ENCODE measurements at places on chromosomes 5 and 9.

GRCh38 chr5:156237361-156237760, 89.6 kb upstream of the SGCD start:
- DNase-seq: no peak

DNA sequence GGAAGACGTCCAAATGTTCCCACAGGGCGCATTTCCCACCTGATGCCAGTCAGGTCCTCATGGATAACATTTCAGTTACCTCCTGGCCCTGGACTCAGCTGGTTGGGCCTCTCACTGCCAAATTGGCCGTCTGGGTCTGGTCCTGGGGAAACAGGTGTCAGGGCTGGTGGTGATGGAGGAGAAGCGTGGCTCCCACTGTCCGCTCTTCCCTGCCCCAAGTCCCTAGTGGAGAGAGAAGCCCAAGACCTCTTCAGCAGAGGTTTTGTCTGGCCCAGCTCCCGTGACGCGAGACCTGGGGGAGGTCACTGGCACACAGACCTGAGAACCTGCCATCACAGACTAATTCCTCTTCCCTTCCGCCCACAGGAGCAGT, 27.8 kb upstream of the PRDM12 start:
- no peak for DNase-seq

DNA sequence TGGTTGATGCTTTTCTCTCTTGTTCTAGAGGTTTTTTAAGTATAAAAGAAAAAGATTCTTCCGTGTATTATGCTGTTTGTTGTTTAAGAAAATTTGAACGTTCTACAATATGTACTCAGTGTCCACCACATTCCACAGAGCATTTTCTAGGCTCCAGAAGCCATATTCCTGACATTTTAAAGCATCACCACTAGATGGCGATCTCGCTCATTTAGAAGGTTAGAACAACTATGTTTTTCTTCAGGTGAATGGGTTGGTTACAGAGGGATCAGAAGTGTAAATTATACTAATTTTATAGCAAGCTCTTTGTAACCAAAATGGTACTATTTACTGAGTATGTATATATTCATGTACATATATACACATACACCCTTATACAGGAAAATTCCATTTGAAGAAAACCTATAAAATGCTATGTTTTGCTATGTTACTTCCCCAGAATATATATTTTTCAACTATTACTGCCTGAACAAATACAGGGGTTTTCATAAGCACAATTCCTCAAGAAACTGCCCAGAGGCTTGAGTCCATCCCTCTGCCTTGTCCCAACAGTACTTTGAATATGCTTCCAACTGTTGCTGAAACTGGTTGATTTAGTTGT, 284.3 kb downstream of the CCDC171 start:
- peak; percentile 54 for DNase-seq

GRCh38 chr9:7756088-7756487, 43.5 kb downstream of the DMAC1 start:
- DNase-seq: no peak

DNA sequence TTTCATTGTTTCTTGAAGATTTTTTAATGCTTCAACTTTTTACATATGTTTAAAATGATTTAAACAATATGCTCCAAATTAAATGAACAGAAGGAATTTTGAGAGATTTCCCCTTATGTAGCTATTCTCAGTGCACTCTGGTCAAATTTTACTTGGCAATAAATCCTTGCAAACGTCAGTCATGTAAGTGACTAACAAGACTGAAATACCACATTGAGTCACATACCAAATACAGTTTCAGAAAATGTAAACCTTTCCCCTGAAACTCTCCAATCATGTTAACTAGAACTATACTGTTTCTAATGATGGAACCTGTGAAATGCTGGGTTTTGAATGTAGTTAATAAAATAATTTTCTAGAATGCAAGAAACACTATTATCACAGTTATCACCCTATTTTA, 29.6 kb downstream of the SAR1B start:
- DNase-seq: peak; percentile 20

DNA sequence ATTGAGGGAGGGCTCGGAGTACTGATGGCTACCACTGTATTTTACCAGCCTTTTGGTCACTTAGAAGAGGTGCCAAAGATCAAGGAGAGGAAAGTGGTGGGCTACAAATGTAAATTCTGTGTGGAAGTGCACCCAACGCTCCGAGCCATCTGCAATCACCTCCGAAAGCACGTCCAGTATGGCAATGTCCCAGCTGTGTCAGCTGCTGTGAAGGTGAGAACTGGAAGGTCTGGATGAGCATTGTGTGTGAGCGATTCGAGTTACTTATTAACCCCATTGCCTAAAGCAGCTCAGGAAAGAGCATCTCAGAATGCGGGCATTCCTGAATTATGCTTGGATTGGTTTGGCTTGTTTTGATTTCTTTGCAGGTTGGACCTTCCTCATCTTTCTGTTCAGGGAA, 67.5 kb downstream of the ZNF462 start:
- no peak for DNase-seq

GRCh38 chr9:83521011-83521410, 17.2 kb downstream of the FRMD3 start:
- DNase-seq: no peak

DNA sequence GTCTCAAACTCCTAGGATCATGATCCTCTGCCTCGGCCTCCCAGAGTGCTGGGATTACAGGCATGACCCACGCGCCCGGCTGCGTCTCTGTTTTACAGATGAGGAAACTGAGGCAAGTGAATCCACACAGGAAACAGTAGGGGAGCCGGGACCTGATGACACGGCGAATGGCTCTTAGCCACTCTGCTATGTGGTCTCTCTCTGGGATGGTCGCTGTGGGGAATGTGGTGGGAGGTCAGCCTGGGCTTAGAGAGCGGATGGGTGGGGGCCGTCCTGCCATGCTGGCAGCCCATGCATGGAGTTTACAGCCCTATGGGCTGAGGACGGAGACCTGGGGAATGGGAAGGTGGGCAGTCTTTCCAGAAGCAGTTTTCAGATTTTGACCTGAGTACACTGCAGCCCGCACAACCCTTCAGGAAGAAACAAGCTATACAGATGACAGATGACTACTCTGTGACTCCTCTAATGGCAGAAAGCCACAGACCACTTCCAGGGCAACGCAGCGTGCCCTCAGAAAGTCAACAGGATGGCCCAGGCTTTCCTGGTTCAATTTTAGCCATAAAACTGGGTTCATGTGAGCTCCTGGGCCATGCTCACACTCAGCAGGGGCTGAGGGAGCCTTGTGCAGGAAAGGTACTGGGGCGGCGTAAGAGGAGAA, 136.1 kb upstream of the RAPGEF1 start:
- DNase-seq: peak; percentile 30

DNA sequence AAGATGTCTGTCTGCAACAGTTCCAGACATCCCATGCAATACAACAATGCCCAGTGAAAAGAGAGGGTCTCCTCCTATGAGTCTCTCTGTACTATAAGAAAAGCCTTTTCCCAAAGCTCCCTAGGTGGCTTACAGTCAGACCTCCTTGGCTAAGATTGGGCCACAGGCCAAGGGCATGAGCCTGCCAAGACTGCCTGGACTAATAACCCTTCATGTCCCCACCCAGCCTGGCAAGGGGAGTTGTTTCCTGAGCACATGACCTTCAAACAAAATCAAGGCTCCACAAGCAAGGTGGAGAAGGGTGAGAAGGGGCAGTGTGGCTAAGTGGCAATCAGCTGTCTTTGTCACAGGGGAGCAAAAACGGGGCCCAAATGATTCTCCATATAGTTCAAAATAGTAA, 75.6 kb upstream of the ZSWIM6 start:
- no peak for DNase-seq

DNA sequence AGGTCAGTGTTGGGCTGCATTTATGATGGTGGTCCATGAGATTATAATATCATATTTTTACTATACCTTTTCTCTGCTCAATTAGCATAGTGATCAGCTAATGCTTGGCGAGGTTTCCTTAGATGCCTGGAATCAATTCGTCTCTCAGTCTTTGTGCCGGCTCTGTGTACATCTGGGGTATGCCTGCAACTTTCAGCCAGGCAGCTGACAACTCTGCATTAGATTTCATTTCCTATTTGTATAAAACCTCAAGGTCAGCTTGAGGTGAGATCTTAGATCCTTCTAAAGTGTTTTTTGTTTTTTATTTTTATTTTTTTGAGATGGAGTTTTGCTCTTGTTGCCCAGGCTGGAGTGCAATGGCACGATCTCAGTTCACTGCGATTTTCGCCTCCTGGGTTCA, 86.8 kb downstream of the MELK start:
- DNase-seq: no peak

DNA sequence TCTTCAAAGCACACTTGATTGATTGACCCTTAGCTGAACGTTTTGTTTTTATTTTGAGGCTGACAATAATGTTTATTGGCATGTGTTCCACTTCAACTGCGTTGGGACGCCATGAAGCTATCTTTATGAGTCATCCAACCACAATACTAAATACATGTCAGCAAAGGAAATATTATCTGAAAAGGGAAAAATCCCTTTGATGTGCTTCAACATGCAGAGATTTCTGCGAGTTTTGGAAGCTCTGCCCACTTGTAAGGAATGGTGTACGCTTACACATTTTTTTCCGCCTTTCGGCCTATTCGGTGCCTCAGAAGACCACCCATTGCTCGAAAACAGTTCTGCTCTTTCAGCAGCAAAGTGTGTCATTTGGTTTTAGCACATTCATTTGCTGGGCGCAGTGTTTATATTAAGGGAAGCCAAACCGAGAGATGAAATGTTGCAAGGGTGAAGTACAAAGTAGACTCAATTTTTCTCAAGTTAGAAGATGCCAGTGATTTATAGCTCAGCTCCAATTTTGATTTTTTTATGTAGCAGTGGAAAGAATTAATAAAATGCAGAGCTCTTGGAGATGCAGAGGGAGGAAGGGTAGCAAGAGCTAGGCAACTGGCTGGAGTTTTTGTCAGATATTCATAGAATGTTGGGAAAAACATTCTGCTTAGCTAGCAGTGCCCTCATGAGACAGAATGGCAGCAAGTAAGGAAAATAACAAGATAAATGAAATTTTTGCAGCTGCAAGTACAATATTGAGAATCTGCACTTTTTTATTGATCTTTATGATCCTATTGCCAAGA, 68.9 kb downstream of the PRDM6 start:
- DNase-seq: peak; percentile 69

GRCh38 chr5:151156507-151157420, 815 bp downstream of the ANXA6 start:
- peak; percentile 28 for DNase-seq

GRCh38 chr9:20790721-20791120, 106.7 kb downstream of the FOCAD start:
- DNase-seq: no peak

DNA sequence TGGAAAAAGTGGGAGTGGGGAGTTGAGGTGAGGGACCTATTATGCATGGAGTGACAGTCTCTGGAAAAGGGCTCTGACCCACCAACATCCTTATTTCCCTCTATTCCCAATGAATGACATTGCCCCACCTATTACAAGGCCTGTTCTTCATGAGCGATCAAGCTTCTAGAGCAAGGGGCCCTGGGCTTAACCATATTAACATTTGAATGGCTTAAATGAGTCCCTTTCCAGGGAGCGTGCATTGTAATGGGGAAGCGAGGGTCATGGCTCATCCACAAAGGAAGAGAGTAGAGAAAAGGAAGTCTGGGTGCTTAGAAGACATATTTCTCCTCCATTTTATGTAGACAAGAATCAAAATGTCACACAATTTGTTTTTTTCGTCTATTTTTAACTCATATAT, 255.5 kb downstream of the CAAP1 start:
- DNase-seq: no peak

- peak; percentile 62 for DNase-seq
These were observed 15.0 kb upstream of the RPS14 start for GRCh38 chr5:150464554-150465012.

DNA sequence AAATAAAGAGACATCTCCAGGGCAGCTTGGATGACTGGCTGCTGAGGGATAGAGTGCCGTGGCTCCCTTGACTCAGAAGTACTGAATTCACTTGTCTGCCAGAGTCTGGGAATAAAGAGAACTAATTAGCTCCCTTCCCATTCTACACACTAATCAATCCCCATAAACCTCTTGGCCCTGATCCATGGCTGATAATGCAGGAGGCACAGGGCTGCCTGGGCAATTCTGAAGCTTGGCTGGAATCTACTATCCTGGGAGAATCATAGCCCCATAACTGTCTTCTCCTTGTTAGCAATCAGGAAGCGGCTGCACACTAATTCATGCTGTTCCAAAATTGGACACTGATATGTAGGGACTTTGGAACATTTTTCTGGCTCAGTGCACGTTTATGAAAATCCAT, 197.7 kb downstream of the PTTG1 start:
- no peak for DNase-seq

GRCh38 chr9:113568571-113569321, 105.2 kb downstream of the RGS3 start:
- DNase-seq: no peak

DNA sequence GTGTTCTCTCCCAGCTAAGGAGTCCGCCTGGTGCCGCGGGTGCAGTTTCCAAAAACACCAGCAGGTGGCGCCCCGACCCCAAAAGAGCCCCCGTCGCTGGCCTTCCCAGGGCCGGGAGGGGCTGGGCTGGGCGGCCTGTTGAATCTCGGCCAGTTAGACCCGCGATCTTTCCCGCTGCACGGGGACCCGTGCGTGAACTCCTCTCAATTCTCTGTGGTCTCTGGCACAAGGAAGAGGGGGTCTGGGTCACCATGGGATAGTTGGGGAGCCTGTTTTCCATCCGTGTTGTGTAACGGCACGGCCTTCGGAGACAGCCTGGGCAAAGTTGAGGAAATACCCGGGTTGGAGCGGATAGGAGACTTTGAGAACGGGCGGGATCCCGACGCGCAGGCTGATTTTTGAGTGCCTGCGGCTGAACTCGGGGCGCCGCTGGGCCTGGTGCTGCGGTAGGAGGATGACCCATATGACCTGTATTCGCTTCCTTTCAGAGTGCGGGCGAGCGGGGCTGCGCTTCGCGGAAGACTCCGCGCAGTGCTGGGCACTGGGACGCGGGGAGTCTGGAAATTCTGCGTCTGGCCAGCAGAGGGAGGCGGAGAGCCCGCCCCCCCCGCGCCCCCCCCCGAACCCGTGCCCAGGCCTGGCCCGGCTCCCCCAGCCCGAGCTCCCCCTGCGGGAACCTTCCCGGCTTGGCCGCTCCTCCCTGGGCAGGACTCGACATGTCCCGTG, 7.9 kb upstream of the PSD2 start:
- peak; percentile 64 for DNase-seq

GRCh38 chr9:134136118-134136995, 475 bp downstream of the WDR5 start:
- DNase-seq: no peak

GRCh38 chr5:173321886-173322285, 6.3 kb downstream of the STC2 start:
- peak; percentile 86 for DNase-seq

DNA sequence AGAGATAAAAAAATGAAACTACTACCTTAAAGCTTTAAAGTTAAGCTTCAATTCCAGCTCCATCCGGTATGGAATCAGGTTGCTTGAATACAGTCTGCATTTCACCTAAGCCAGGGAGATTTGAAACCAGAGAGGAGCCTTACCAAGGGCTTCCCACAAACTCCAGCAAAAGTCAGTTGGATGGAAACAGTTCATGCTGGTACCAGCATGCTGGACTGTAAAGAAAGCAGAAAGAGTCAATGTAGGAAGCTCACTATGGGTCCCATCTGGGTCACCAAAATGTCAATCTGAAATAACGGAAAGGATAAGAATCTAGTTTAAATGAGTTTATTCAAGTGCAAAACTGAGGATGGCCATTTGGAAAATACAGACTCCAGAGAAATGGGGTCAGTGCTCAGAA, 65.3 kb downstream of the CDO1 start:
- no peak for DNase-seq

Measured in AG10803 (cell line).